ENCODE measurements at places on chromosomes 7 and 10. TPM values are rescaled to one million over a fixed set of nuclear protein-coding genes. Genes with fewer than 3 reads are reported as not detected.

The ZNF425 gene
- 2.0 TPM for total RNA-seq

The CYP2C8 gene
- 0.44 TPM for total RNA-seq

The ZNF853 gene
- 11.9 TPM for total RNA-seq

GRCh38 chr7:122302761-122303530 lies 1.6 kb downstream of the FEZF1 start:
- H3K4me3 ChIP-seq, result no peak overlapping the region
- no peak for DNase-seq
- no peaks in the 10 kb centered on the region for H3K36me3 ChIP-seq
- peaks cover 71% of the 10 kb centered on the region for H3K27me3 ChIP-seq
- no peak overlapping the region for H3K27ac ChIP-seq
- H3K4me1 ChIP-seq, result peaks cover 43% of the 10 kb centered on the region

- H3K36me3 ChIP-seq, result no peaks in the 10 kb centered on the region
- H3K27me3 ChIP-seq, result no peaks in the 10 kb centered on the region
- no peak for DNase-seq
Observed at GRCh38 chr7:51950813-51951212, 634.2 kb upstream of the COBL start.

GRCh38 chr10:33746836-33747268 lies 412.4 kb upstream of the NRP1 start:
- H3K27me3 ChIP-seq, result no peaks in the 10 kb centered on the region
- H3K36me3 ChIP-seq, result no peaks in the 10 kb centered on the region
- DNase-seq, result no peak
- H3K4me1 ChIP-seq, result no peaks in the 10 kb centered on the region

DNA sequence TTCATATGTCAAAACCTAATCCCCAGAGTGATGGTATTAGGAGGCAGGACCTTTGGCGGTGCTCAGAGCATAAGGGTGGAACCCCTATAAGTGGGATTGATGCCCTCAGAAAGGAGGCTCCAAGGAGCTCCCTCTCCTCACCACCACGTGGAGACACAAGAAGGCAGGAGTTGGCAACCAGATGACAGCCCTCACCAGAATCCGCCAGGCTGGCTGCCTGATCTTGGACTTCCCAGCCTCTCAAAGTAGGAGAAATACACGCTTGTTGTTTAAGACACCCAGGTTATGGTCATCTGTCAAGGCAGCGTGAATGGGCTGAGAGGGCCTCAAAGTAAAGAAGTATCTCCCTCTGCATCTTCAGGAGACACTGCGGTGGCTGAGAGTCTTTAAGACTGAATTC lies 187.7 kb downstream of the TNS3 start:
- H3K36me3 ChIP-seq, result peaks cover 21% of the 10 kb centered on the region
- no peak overlapping the region for H3K4me3 ChIP-seq
- H3K27me3 ChIP-seq, result no peaks in the 10 kb centered on the region
- no peak overlapping the region for H3K27ac ChIP-seq
- H3K4me1 ChIP-seq, result no peaks in the 10 kb centered on the region

DNA sequence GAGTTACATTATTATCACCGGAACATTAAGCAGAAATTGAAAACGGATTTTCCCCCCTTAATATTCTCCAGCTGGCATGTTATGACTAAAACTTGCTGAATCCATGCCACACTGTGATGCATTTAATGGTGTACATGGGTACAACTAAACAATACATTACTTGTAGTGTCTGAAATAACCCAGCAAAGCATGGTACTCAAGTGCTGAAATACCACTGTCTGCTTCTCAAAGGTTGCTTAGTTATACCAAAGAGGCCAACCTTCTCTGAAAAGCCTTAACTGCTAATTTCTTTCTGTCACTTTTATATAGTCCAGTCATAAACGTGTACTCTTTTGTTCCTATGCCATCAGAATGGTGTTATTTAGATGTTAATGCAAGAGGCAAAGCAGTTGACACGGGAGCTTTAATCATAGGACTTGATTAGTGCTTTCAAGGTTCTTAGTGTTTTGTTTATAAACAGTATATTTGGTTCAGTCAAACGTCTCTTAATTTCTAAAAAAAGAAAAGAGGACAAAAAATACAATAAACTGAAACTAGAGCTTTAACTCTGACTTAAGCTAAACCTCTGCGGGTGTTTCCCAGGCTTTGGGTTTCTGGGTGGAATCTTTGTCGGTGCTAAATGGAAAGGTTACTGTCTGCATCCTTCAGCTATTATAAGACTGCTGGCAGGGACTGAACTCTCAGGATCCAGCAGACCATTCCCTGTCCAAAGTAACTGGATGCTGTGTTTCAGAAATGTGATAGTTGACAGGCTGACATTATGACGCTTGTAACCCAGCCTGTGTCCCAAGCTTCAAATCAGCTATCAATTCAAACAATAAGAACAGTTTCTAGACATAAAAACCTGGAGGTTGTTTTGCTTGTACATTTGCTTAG lies 202.6 kb downstream of the PPP1R3A start:
- no peak overlapping the region for H3K4me3 ChIP-seq
- no peaks in the 10 kb centered on the region for H3K4me1 ChIP-seq
- no peak for DNase-seq
